Right cardiac atrium (tissue), 5 donors: ENCODE measurements at places on chromosomes 1 and 21. TPM values are rescaled to one million over a fixed set of nuclear protein-coding genes. Genes with fewer than 3 reads are reported as not detected.

PRMT6 gene
- 5.9 TPM for total RNA-seq

TAF12 gene
- total RNA-seq = 21.0 TPM

CHI3L1 gene
- total RNA-seq = 1.3 TPM

SYCP1 gene
- total RNA-seq = not detected

RGS7 gene
- total RNA-seq = not detected

DENND2D gene
- 2.1 TPM for total RNA-seq

GJA8 gene
- total RNA-seq = not detected

S100A14 gene
- total RNA-seq = 3.2 TPM

NR1I3 gene
- not detected for total RNA-seq

CENPF gene
- total RNA-seq = 0.37 TPM

UBL4B gene
- total RNA-seq = not detected

CNR2 gene
- not detected for total RNA-seq

DNA sequence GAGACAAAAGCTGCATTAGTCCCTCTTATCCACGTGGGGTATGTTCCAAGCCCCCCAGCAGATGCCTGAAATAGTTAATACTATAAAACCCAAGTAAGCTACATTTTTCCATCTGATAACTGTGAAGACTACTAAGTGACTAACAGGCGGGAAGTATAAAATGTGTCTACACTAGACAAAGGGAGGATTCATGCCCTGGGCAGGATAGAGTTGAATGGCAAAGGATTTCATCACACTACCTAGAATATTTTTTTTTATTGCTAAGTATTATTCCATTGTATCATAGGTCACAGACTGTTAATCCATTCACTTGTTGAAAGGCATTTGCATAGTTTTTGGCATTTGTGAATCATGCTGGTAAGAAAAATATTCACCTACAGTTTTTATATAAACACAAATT, 26.4 kb upstream of the CFHR4 start:
- no peak for DNase-seq

DNA sequence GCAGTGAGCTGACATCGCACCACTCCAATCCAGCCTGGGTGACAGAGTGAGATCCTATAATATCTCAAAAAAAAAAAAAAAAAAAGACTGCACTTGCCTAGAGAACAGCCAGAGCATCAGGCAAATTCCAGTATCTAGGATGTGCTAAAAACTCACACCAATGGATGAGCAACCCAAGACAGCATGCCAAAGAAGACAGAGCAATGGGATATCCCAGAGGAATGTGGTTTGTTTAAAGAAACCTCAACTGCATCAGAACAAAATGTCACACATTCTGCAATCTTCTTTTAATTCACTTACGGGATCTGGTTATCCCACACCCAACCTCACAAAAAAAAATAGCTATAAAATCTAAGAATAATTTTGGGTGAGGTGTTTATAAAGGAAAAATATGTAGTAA, 7.3 kb downstream of the KCNH1 start:
- no peak for DNase-seq

- no peak for DNase-seq
Observed at GRCh38 chr1:64809309-64809708, 64.4 kb downstream of the RAVER2 start.

DNA sequence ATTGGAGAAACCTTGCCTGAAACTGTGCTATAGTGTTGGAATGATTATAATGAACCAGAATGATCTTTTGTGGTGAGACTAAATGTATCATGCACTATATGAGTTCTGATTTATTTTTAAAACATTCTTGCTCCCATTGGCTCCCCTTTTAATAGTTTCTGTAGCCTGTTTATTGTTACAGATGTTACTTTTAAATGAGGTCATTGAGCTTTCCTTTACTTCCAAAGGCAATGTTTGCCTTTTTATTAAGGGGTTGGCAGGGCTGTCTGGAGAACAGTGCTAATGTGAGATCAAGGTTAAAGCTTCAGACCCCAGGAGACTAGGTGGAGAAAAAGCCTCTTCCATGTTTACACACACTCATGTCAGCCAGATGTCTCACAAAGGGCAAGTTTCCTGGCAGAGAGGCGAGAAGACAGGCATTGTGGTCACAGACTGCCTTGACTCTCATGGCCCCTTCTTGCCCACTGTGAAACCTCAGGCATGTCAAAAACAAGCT, 120.6 kb upstream of the RAVER2 start:
- DNase-seq = no peak

GRCh38 chr1:25692560-25692959, 76.0 kb downstream of the MAN1C1 start:
- DNase-seq = no peak

- DNase-seq = no peak
Observed at GRCh38 chr21:33733601-33734000, 91.3 kb downstream of the ITSN1 start.

DNA sequence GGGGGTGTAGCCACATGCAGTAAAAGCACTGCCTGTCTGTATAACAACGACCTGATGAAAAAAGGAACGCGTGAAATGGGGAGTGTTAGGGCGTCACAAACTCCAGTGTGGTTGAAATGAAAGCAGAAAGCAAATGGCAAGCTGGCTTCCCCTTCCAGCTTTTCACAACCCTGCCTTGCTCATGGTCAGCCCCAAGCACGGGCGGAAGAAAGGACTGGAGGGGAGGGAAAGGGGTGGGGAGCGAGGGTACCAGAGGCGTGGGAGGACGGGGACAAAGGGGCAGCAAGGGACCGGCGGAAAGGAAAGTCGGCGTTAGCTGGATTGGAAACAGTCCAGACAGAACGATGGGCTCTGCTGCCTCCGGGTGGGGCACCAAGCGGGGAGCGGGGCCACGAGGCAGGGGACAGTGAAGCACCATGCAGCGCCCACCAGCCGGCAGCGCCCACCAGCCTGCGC, 9.6 kb downstream of the VPS26C start:
- peak; percentile 33 for DNase-seq

DNA sequence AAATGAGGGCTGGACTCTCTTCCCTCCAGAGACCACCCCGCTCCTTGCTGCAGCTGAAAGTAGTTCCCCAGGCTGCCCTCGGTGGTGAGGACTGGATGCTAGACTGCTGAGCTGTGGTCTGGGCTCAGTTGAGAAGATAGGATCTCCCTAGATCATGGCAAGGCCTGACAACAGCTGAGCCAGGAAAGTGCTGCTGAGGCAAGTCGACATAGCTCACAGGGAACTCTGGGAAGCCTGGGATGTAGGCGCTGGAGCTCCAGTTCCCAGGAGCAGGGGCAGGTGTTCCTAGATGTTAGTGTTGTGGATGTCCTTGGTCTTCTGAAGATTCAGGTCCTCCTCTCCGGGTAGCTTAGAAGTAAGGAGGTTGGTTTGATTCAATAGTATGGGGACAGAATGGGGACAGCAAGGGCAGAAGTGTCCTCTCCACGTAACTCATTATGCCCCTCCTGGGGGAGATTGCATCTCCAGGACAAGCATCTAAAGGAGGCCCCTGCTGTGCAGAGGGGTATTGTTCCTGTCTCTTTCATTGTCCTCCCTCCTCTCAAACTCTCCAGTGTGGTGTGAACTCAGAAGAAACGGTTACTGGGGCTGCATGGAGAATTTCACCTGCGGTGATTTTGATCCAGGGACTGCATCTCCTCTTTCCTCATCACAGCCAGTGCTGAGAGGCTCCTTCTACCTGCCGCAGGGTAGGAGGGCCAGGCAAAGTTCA, 3.7 kb downstream of the CYB561D1 start:
- no peak for DNase-seq
